ENCODE measurements at places on chromosomes 2 and 18. TPM values are rescaled to one million over a fixed set of nuclear protein-coding genes. Genes with fewer than 3 reads are reported as not detected.
A peak's percentile ranks its signal among the peaks of the same experiment; 100 is the strongest.

DNA sequence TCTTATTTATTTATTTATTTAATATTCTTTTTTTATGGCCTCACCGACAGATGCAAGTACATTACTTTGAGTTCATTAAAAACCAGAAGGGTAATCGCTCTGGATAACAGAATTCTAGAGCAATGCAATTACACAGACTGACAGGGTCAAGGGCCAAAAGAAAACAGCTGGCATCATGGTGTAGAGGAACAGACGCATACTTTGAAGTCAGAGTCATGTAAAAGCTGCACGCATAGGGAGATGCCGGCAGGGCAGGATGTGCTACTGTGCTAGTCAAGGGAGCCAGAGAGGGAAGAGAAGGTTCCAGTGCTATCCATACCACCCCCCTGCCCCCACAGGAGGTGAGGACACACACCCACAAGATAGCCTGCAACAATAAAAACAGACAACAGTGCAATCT is 115.2 kb upstream of the TFCP2L1 start:
- no peaks in the 10 kb centered on the region for H3K27me3 ChIP-seq
- no peak overlapping the region for H3K4me3 ChIP-seq
- peaks cover 47% of the 10 kb centered on the region for H3K36me3 ChIP-seq
- no peaks in the 10 kb centered on the region for H3K4me1 ChIP-seq
- H3K27ac ChIP-seq: no peak overlapping the region
- peak; percentile 34 for DNase-seq

The UGT1A5 gene
- 0.34 TPM for total RNA-seq

DNA sequence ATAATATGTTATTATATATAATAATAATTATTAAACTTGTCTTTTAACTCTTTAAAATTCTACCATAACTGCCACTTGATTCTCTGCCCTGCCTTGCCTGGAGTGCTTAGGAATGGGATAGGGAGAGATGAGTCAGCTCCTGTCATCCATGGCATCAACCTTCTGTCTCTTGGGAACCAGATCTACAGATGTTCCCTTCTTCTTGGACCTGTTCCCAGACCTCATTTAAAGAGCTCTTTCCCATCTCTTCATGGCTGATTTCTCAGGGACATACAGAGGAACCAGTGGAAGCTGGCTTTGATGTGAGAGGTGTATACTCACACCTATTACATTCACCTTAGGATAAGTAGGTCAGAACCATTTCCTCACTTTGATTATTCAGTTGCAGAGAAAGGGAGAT is 155.3 kb upstream of the MYO3B start:
- no peaks in the 10 kb centered on the region for H3K27me3 ChIP-seq
- no peak for DNase-seq
- H3K36me3 ChIP-seq: peaks cover 7% of the 10 kb centered on the region
- no peak overlapping the region for H3K27ac ChIP-seq
- no peak overlapping the region for H3K4me3 ChIP-seq

DNA sequence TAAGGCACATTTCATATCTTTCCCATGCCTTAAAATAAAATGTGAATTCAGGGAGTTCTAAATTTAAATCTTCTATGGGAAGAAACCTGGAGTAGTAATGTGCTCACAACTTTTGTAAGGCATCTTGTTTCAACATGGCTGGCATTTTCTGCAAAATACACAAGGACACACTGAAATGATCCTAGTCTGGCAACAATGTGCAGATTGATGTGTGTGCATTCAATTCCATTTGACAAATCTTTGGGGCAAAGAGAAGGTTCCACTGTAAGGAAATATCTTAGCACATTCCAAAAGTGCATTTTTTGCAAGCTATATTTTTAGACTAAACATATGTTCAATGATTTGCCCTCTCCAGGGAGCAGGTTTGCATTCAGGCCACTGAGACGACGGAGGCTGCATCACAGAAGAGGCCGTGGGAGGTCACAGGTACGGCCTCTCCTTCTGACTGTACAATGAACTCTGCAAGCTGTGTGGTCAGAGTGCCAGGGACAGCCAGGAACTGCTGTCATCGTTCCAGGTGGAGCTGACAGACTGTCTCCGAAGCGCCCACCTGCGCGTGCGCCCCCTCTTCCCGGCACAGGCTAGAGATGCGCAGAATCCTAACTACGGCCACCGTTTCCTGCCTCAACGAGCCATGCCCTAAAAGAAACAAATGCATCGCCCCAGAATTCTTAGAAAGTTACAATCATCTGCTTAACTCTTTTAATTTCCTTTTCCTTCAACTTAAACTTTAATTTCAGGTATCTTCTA is 149.2 kb upstream of the POU3F3 start:
- H3K27me3 ChIP-seq: no peaks in the 10 kb centered on the region
- no peaks in the 10 kb centered on the region for H3K36me3 ChIP-seq
- no peak overlapping the region for H3K27ac ChIP-seq
- H3K4me3 ChIP-seq: no peak overlapping the region
- no peaks in the 10 kb centered on the region for H3K4me1 ChIP-seq
- no peak for DNase-seq

- H3K4me3 ChIP-seq: no peak overlapping the region
- H3K36me3 ChIP-seq: no peaks in the 10 kb centered on the region
- no peak overlapping the region for H3K27ac ChIP-seq
Measured at GRCh38 chr2:207469451-207469850, 60.3 kb upstream of the CREB1 start.

- no peaks in the 10 kb centered on the region for H3K36me3 ChIP-seq
- H3K4me3 ChIP-seq: no peak overlapping the region
- H3K27me3 ChIP-seq: peaks cover 92% of the 10 kb centered on the region
- peaks cover 24% of the 10 kb centered on the region for H3K4me1 ChIP-seq
- peak; percentile 66 for DNase-seq
- H3K27ac ChIP-seq: no peak overlapping the region
Measured at GRCh38 chr18:59268721-59269562, 4.3 kb downstream of the RAX start.

The SPC25 gene
- 0.67 TPM for total RNA-seq

DNA sequence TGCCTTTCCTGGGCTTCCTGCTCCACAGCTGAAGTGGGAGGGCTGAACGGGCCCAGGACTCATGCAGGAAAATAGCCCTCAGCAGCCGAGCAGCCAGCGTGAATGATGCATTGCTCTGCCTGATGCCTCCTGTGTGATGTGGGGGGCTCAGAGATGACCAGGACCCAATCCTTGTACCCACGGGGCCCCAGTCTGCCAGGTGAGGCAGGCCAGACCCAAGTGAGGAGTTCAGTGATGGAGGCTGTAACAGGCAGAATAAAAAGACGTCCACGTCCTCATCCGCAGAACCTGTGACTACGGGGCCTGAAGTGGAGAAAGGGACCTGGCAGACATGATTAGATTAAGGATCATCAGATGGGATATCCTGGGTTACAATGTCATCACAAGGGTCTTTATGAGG is 194.9 kb upstream of the HDAC4 start:
- H3K4me3 ChIP-seq: no peak overlapping the region
- no peaks in the 10 kb centered on the region for H3K27me3 ChIP-seq
- H3K4me1 ChIP-seq: no peaks in the 10 kb centered on the region
- no peak overlapping the region for H3K27ac ChIP-seq
- DNase-seq: no peak

GRCh38 chr2:35548171-35548570 is 807.4 kb upstream of the CRIM1 start:
- H3K27ac ChIP-seq: no peak overlapping the region
- H3K36me3 ChIP-seq: no peaks in the 10 kb centered on the region
- no peaks in the 10 kb centered on the region for H3K4me1 ChIP-seq
- peak; percentile 11 for DNase-seq
- H3K27me3 ChIP-seq: no peaks in the 10 kb centered on the region
- H3K4me3 ChIP-seq: no peak overlapping the region

DNA sequence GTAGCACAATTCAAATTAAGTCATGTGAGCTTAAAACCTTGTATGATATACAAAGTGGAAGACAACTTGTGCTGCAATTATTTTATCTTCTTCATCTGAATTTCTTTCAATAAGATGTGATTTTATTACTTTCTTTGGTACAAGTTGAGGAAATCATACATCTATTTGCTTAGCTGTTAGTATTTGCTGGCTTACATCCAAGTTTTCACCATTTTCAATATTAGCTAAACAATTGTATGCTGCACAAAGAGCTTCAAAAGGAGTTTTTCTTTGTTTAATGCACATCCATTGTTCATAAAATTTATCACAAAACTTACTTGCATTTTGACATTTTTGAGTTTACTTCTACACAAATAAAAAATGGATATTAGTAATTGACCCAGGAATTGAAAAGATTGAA is 40.9 kb downstream of the SCN9A start:
- DNase-seq: peak; percentile 83
- H3K36me3 ChIP-seq: no peaks in the 10 kb centered on the region
- no peak overlapping the region for H3K27ac ChIP-seq
- no peaks in the 10 kb centered on the region for H3K4me1 ChIP-seq
- no peaks in the 10 kb centered on the region for H3K27me3 ChIP-seq
- no peak overlapping the region for H3K4me3 ChIP-seq

GRCh38 chr2:41495050-41495449 is 552.8 kb upstream of the PKDCC start:
- H3K4me1 ChIP-seq: no peaks in the 10 kb centered on the region
- no peak overlapping the region for H3K27ac ChIP-seq
- no peaks in the 10 kb centered on the region for H3K36me3 ChIP-seq
- DNase-seq: no peak

DNA sequence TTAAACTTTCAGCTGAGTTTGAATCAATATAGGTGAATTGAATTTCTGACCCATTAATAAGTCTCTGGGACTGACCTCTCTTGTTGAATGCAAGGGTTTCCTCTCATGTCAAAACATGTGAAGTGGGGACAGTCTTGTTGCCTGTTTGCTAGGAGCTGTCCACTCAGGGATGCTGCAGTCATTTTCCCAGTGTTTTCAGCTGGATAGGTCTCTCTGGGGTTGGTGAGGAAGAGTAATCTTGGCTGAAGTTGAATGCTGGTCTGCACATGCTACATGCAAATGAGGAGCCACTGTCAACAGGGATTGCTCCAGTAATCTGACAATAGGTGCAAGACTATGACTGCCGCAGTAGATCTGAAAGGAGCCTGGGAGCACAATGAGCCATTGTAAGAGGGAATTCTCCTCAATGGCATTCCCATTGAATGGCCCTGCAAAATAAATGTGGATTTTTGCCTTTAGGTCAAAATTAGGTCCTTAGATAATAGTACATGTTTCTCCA is 34.1 kb upstream of the IL1RL1 start:
- H3K4me3 ChIP-seq: no peak overlapping the region
- no peak for DNase-seq
- H3K27me3 ChIP-seq: no peaks in the 10 kb centered on the region

DNA sequence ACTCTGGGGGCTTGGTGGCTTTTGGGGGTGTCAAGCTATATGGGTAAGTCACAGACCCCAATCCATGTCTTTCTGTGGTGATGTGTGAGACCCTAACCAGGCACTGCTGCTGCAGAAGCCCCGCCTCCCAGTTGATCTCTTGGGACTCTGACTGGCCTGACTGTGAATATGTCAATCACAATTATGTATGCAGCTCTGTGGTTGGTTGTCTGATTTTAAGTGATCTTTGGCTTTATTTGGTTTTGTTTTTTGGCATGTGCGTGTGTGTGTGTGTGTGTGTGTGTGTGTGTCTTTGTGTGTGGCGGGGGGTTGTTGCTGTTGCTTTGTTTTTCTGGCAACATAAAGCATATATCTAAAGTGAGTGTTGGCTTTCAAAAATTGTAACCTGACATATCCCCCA is 78.5 kb upstream of the GLS start:
- no peak overlapping the region for H3K27ac ChIP-seq
- no peak for DNase-seq
- no peaks in the 10 kb centered on the region for H3K27me3 ChIP-seq
- peaks cover 1% of the 10 kb centered on the region for H3K4me1 ChIP-seq
- H3K36me3 ChIP-seq: no peaks in the 10 kb centered on the region
- H3K4me3 ChIP-seq: no peak overlapping the region

DNA sequence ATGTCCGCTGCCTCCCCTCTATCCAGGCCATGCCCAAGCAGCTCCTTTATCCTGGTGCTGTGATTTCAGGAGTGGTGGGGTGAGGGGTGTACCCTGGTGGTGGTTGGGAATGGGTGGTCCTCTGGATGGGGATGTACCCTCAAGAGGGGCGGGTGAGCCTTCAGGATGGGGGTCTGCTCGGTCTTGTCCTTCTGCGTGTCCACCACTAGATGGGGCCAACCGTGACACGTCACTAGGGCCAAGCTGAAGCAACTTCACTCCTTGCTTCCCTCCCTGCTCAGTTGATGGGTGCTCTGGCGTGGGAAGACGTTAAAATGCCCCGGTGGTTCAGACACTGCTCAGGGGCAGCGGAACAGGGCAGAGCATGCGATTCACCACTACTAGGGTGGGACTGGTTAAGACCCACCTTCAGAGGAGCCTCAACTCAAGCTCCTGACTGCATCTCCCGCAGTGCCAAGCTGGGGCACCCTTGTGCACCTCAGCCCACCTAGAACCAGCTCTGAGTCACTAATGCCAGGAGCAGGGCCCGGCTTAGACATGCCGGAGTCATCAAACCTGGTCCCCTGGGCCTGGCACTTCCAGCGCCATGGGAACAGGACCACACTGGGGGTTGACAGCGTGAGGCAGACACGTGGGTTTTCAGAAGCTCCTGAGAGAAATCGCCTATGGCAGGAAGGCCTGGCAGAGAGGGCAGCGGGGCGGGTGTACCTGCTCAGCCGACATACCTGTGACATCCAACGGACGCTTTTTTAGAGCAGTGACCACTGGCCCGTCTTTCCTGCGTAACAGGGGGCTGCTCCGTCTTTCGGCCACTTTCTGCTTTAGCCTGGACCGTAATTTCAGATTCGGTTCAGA is 256.7 kb downstream of the HDAC4 start:
- peaks cover 2% of the 10 kb centered on the region for H3K36me3 ChIP-seq
- H3K27ac ChIP-seq: no peak overlapping the region
- DNase-seq: peak; percentile 61
- H3K27me3 ChIP-seq: no peaks in the 10 kb centered on the region
- no peak overlapping the region for H3K4me3 ChIP-seq

The ABCG5 gene
- total RNA-seq: not detected

Data from lung (tissue), 17 donors.